ENCODE measurements at places on chromosomes 11 and 22. TPM values are rescaled to one million over a fixed set of nuclear protein-coding genes. Genes with fewer than 3 reads are reported as not detected.

UCP3 gene
- total RNA-seq = 2.4 TPM

APOBEC3F gene
- 8.9 TPM for total RNA-seq

MPPED2 gene
- total RNA-seq = 5.1 TPM

GRCh38 chr11:105155679-105156078 lies 16.1 kb upstream of the CARD18 start:
- DNase-seq = no peak

DNA sequence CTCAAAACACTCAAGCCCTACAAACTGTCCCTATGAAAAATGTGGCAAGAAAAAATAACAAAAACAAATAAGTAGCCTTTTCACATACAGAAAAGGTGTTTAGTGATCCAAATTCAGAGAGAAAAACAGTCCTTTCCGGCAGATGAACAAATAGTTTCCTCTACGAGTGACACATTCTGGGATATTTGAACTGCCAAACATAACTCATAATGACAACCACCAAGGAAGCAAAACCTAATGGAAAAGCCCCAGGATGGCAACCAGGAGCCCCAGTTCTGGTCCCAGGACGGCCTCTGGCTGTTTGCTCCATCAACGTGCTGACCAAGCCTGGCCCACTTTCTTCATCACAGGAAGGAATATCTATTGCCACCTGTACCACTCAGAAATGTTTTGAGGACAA lies 6.0 kb downstream of the PACSIN2 start:
- DNase-seq = no peak

Measured in hematopoietic multipotent progenitor cell (in vitro differentiated cells).